Mucosa of gallbladder (tissue), 1 donor: ENCODE measurements at places on chromosomes 2 and 18.

GRCh38 chr2:12436935-12437561 lies 279.7 kb upstream of the TRIB2 start:
- DNase-seq = no peak

DNA sequence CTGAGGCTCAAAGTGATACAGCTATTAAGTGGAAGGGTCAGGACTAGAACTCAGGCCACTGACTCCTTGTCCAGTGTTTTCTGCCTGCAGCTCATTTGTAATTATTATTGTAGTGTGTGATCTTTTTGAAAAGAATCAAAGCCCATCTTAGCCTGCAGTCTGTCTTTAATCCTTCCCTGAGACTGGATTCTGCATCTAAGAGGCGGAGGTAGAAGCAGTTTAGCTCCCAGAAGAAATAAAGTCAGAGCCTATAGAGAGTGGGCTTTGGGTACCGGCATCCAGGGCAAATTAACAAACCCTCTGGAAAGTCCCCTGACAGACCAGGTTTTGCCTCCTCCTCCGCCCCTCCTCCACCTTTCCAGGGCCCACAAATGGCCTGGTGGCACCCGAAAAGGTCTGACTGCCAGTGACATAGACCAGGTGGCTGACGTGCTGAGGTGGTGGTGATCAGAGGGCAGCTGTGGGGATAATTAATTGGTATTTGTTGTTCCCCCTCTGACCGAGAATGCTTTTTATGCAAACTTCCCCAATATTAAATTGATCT lies 2.2 kb upstream of the RAX start:
- DNase-seq = no peak

DNA sequence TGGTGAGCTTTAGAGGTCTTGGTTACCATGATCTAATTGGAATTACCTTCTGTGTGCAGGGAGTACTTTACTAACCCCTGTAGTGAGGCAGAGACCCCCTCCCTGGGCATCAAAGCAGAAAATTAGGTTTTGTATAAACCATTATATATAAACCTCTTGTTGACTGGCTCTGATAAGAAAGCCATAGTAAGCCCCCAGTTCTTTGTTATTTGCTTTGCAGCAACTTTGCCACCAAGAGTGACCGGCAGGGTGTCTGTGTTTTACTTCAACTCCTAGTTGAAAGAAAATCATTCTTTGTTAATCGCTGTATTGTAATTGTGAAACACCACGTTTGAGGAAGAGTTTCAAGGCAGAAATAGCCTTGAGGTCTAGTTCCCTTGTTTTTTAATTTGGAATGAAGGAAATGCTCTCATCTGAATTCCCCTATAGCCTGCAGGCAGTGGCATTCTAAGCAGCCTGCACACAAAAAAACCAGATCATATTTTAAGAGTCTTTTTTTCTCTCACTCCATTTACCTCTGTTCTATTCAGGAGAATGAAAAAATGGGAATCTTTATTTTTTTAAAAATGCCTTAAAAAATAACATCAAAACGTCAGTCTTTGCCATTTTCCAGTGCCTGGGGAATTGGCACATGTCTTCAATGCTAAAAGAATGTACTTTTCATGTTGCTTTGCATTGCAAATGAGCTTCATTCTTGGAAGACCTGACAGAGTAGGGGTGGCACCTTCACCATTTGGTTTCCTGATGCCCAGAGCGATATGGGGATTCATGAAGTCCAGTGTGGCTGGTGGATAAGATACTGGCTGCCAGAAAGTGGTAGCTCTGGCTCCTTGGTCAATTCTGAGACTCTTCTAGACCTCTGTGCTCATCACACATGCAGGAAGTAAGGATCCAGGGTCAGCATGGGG lies 338.1 kb downstream of the SLC4A3 start:
- no peak for DNase-seq

DNA sequence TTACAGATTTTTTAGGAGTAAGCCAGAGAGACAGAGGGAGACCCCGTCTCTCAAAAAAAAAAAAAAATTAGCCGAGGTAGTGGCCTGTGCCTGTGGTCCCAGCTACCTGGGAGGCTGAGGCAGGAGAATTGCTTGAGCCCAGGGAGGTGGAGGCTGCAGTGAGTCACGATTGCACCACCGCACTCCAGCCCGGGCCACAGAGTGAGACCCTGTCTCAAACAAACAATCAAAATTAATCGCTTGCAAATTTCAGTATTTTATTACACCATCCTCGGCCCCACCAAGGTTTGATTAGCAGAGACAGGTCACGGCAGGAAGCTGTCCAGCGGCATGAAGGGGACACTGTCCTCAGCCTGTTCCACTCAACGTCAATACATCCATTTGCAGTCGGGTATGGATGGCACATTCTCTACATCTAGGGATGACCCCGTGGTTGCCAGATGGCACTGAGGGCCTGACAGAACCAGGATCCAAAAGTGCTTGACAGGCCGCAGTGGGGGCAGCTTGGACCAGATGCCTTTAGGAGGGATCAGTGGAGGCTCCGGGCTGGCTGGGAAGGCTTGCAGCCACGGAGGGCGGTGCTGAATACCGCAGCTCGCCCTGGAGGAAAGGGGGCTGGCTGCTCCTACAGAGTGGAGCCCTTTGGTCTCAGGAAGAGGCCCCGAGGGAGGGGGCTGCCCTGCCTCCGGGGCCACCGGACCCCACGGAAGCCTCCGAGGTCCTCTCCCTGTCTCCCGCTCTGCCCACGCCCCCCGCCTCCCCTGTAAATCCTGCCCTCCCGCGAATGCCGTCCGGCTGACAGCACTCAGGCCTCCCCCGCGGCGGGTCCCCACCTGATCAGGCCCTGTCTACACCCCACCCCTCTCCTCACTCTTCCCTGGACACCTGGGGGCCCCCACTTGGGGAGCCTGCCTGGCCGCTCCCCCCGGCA lies 13.1 kb downstream of the ASPRV1 start:
- DNase-seq = no peak

- DNase-seq = no peak
Measured at GRCh38 chr2:64354857-64355680, 98.9 kb upstream of the LGALSL start.

DNA sequence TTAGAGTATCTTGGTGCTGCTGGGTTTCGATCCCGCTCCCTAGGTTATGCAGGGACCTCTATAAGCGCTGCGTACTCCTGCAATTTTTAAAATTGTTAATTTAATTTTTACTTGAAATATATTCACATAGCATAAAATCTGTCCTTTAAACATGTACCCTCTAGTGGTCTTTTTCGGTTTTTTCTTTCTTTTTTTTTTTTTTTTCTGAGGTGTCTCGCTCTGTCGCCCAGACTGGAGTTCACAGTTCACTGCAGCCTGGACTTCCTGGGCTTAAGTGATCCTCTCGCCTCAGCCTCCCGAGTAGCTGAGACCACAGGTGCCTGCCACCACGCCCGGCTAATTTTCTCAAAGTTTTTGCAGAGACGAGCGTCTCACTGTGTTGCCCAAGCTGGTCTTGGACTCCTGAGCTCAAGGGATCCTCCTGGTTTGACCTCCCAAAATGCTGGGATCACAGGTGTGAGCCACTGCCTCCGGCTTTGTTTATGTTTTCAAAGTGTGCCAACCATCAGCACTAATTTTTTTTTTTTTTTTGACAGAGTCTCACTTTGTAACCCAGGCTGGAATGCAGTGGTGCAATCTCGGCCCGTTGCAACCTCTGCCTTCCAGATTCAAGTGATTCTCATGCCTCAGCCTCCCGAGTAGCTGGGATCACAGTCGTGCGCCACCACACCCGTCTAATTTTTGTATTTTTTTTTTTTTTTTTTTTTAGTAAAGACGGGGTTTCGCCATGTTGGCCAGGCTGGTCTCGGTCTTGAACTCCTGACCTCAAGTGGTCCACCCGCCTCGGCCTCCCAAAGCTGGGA lies 585 bp upstream of the MOB1A start:
- DNase-seq = no peak

GRCh38 chr18:22363867-22364463 lies 53.8 kb downstream of the CTAGE1 start:
- no peak for DNase-seq

GRCh38 chr2:182907081-182907830 lies 40.8 kb upstream of the FRZB start:
- DNase-seq = no peak

GRCh38 chr2:98293931-98294687 lies 52.1 kb upstream of the CNGA3 start:
- DNase-seq = peak; percentile 37

DNA sequence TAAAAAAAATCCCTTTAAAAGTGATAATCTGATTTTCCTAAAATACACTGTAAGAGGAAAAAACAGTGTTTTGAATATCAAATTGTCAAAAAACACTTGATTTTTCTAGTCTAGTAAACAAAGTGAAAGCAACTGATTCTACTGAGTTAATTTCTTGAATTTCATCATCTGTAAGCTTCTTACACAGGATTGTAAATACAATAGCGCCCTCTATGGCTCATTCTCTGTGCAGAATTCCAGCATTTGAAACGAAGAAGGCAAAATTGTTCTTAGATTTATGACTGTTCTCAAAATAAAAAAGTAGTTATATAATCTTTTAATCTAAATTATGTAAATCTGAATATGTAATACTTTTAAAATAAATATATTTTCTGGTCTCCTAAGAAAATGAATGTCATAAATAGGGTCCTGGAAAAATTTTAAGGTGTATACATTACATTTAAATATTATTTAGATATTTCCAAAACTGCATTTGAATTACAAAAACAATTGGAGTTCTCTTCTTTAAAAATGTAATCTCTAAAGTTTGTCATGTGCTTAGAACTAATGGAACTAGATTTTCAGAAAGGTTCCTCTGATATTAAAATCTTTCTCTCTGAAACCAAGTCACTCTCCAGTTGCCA lies 176.9 kb upstream of the MC4R start:
- DNase-seq = peak; percentile 22

GRCh38 chr2:28393114-28393836 lies 617 bp downstream of the FOSL2 start:
- DNase-seq = peak; percentile 65

- DNase-seq = no peak
Measured at GRCh38 chr2:188050726-188051125, 240.9 kb upstream of the GULP1 start.

- no peak for DNase-seq
Measured at GRCh38 chr2:207086136-207086535, 79.6 kb downstream of the KLF7 start.

DNA sequence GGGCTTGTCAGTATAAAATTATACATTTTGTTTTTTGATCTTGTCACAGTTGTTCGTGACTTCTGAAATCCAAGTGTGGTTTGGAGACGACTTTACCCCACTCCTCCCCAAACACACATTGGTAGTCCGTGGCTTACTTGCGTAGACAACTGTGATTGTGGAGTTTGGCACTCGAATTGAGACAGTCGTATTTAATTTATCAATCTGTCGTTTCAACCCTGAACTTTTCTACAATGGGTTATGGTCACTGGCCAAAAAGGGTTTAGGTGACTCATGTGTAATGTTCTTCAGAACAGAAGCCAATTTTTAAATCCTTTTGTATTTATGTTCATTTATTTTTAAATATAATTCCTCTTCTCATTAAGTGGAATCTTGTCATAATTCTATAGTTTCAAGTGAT lies 129.9 kb downstream of the SPTBN1 start:
- no peak for DNase-seq

DNA sequence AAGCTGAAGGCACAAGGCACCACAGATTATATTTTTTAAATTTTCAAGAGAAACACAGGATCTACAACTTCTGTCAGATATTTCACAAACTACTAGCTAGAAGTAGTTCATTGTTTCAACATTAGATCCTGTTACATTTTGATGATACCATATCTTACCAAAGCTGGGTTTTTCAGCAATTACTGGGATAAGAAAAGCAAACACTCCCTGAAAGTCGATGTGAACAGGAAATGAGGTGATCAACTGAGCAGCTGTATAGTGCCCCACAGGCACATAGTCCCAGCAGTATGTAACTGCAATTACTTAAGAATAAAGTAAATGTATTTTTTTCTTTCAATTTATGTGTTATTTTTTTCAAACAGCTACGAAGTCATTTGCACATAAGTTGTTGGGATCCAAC lies 103.5 kb downstream of the DNER start:
- no peak for DNase-seq

- no peak for DNase-seq
Measured at GRCh38 chr18:57397440-57398132, 37.6 kb upstream of the ONECUT2 start.

DNA sequence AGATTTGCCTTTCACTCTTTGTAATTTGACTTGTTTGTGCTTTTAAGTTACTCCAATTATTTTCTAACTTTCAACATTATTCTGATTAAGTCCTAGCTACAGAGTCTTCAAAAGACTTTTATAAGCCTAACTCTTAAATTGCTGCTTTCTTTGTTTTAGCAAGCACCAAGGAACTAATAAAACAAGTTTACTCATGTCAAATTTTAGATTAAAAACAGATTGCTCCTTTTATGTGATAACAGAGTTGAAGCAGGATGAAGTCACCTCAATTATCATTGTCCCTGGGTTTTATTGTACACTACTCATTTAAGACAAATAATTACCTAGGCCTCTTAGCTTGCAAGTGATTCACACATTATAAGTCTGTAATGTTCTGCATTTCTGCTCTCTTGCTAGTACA lies 678.4 kb downstream of the ERBB4 start:
- no peak for DNase-seq

GRCh38 chr2:55089726-55090125 lies 39.5 kb upstream of the RTN4 start:
- no peak for DNase-seq

DNA sequence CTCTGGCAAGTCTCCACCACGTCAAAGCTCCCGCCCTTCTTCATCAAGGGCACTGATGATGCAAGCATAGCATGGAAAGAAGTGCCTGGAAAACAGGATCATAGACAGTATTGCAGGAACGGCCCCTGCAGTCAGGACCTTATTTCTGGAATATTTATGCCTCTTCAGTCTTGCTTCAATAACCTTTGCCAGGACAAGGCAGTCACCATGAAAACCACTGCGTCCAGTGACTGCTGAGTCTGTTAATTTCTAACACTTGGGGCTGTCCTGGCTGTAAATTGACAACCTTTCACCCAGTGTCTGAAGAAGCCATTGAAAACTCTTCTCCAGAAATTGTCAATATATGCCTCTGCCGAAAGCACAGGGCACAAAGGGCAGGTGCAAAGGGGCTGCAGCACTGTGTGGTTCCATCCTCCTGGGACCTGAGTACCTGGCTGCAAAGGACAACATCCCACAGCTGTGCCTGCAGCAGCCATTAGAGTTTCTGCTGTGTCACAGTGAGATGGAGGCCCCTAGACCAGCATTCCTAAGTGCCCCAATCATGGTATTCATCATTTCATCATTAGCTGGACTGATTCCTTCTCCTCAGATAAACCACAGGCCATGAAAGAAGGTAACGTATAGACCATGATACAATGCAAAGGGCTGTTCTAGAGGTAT lies 819.6 kb downstream of the RNF144A start:
- no peak for DNase-seq

GRCh38 chr2:60105906-60106305 lies 447.5 kb downstream of the BCL11A start:
- DNase-seq = no peak
